RKO (cell line): ENCODE measurements at places on chromosomes 7 and 10.

DNA sequence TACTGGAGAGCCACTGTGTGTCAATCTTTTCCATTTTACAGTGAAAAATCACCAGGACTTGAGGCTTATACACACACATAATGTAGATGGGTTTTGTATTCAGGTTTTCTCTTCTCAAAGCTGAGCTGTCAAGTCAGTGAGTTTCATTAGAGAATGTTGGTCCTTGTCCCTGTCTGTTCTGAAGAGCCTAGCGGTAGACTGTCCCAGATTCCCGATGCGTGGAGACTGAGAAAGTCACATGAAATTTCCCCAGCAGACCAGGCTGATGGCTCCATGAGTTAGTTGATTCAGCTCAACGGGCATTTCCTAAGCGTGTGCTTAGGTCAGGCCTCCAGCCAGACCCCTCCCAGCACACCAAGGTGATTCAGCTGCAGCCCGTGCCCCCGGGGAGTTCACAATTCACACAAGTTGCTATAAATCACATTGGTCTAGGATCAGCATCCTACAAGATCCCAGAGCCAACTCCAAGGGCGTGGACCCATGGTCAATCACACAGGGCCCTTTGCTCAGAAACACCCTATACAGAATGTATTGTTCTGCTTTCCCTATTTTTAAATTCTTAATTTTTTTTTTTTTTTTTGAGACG is 17.2 kb downstream of the CHST15 start:
- no peak for DNase-seq

- DNase-seq, result peak; percentile 35
Observed at GRCh38 chr7:48337012-48337621, 165.9 kb downstream of the ABCA13 start.

GRCh38 chr10:110644598-110645462 is 694 bp downstream of the RBM20 start:
- no peak for DNase-seq

DNA sequence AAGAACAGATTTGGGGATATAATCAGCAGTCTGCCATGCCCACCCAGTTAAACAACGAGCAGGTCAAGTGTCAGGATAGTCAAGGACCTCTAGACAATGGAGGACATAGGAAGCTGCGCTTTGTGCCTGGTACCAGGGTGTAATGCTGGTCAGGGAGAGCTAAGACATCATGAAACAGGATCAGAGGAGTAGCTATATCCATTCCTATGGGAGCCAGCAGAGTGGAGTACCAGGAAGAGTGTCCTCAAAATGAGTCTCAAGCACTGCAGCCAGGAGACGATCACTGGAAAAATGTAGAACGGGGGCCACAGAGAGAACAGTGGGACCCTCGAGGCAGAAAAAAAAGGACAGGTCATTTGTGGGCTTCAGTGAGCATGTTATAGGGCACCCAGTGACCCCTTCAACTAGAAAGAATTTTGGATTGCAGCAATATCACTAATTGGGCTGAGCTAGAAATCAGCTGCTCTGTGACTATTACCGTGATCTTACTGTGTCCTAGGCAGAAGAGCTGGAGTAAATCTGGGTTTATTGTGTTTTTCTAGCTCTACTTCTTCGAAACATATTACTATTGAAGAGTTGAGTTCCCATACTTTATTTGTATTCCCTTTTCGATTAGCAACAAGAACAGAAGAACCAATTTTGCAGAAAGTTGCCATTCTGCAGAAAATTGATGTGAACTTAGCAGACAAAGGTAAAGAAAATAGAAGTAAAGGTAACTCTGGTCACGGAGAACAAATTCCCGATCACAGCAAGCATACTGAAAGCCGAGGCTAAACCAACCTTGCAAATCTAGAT is 319.6 kb downstream of the AHR start:
- DNase-seq, result no peak

GRCh38 chr7:77667459-77668086 is 28.7 kb upstream of the RSBN1L start:
- DNase-seq, result no peak

GRCh38 chr7:128868624-128869137 is 6.0 kb downstream of the ATP6V1F start:
- DNase-seq, result no peak

DNA sequence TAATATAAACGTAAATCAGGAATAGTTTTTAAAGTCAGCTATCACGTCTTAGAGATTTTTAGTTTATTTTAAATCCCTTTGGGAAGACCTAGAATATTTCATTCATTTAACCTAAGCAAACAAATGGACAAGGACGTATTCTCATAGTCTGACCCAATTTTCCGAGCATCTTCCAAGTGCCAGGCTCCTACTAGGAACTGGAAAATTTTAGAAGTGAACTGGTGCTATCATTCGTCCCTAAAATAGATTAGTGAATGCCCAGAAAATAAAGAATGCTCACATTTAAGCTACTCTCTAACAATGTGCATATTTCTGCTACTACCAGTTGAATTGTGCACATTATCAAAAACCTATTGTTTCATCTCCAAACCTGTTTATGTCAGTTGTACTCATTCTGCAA is 120.1 kb downstream of the ZFAND4 start:
- DNase-seq, result no peak

DNA sequence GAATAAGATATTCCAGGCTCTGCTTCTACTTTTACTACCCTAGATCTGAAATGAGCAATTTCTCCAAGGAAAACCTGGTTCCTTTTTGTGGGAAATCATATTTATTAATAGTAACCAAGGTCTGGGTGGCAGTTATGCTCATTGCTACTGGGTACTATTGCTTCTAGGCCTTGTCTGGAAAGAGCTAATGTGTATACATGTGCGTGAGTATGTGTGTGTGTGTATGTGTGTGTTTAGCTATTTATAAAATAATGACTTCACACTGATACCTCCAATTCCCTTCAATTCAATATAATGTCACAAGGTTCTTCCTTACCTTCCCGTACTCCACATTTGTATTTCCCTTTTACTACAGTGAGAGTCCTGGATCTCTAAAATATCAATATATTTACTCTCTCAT is 26.0 kb upstream of the PLCE1 start:
- no peak for DNase-seq

DNA sequence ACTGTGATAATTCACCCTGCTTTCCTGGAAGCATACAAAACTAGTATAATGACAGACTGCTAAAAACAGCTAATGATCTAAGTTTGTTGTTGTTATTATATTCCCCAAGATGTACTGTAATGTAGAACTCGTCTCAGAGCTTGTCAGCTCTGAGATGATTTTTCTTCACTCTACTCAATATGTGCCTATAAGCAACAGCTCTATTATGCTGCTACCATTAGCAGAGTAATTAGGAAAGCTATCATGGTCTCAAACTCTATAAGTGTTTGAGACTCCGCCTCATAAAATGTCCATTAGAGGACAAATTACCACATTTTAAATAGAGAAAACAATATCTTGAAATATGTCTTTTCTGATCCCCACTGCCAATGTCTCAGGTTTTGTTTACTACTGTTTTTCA is 476.5 kb upstream of the PCDH15 start:
- no peak for DNase-seq

DNA sequence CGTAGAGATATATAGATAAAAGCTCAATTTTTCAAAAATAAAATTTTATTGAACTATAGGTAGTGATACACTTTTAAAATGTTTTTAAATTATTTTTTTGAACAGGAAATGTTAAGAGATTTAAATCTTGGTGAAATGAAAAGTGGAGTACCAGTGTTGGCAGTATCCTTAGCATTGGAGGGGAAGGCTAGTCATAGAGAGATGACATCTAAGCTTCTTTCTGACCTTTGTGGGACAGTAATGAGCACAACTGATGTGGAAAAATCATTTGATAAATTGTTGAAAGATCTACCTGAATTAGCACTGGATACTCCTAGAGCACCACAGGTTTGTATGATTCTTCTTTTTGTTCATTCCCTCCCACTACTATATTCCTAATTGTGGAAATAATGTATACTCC is 15.8 kb downstream of the PDCD4 start:
- DNase-seq, result no peak

- DNase-seq, result no peak
Observed at GRCh38 chr7:85386460-85386859, 199.6 kb upstream of the SEMA3D start.

DNA sequence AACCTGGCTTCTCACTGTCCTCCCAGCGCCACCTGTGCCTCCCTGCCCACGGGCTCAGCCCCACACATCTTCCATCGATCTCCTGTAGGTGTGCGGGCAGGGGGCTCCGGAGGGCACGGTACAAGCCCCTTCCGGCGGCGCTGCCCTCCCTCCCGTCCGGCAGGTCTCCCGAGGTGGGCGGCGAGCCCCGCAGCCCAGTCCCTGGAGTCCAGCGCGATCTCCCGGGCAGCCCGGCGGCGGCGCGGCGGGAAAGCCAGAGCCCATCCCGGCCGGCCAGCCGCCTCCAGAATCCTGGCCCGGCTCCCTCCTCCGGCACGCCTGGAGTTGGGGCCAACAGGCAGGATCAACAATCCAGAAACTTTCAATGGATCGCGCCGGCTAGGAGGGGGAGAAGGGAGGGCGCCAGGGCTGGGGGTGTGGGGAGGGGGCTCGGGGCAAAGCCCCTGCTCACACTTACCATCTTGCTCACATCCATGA is 100.1 kb downstream of the HIP1 start:
- DNase-seq, result peak; percentile 30

DNA sequence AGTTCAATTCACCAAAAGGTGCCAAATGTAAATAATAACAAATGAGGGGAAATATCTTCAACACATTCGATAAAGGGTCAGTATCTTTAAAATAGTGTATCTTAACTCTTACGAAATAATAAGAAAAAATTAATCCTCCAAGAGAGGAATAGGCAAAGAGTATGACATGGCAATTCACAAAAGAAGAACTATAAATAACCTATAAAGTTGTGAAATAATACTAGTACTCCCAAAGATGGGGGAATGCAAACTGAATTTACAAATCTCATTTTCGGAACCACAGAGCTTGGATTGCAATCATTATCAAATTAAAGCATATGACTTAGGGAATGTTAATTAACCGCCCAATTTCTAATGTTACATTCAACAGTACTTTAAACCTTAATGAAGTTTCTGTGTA is 78.2 kb upstream of the TARP start:
- no peak for DNase-seq

GRCh38 chr7:19294619-19295018 is 149.4 kb upstream of the FERD3L start:
- no peak for DNase-seq
